Central memory CD8-positive, alpha-beta T cell (primary cell): ENCODE measurements at places on chromosomes 5 and 9.

- DNase-seq: no peak
These were observed 70.1 kb upstream of the CCDC180 start for GRCh38 chr9:97237311-97237786.

- DNase-seq: no peak
These were observed 677 bp upstream of the MYORG start for GRCh38 chr9:34377404-34377746.

GRCh38 chr5:522899-523440, 1.3 kb downstream of the SLC9A3 start:
- no peak for DNase-seq

DNA sequence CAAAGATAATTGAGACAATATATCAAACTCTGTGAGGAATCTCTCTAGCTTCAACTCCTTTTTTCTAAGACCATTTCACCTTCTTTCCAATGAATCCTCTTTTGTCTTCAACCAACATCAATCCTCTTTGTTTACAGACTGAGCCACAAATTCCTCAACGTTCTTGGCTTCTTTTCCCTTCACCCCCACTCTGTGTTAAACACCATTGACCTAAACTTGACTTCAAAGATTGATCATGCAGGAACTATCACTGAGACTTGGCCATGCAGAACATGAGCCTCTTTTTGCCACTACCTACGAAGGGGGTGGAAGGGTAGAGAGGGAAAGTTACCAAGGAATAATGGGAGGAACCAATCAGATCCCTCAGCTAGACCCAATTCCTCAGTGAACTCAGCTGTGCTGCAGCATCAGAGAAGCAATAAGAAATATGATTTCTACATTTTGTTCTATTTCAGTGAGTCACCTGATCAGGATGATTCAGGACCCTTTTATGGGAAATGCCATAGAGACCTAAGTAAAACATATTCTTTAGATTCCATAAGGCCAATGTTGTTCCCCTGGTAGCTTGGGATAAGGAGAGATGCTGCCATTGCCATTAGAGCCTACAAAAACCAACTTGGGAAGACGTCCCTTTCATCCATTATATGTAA, 187.7 kb upstream of the RGMB start:
- no peak for DNase-seq

GRCh38 chr9:15157381-15157780, 149.6 kb downstream of the TTC39B start:
- DNase-seq: no peak

GRCh38 chr5:123817267-123817666, 305.3 kb downstream of the CSNK1G3 start:
- no peak for DNase-seq
